CD4-positive, alpha-beta T cell treated with Interleukin-15 for 4 hours (primary cell): ENCODE measurements at places on chromosomes 11 and 22.

GRCh38 chr11:74015919-74016684 lies 7.2 kb upstream of the UCP3 start:
- DNase-seq = no peak

GRCh38 chr11:69084371-69084770 lies 35.6 kb downstream of the TPCN2 start:
- no peak for DNase-seq

DNA sequence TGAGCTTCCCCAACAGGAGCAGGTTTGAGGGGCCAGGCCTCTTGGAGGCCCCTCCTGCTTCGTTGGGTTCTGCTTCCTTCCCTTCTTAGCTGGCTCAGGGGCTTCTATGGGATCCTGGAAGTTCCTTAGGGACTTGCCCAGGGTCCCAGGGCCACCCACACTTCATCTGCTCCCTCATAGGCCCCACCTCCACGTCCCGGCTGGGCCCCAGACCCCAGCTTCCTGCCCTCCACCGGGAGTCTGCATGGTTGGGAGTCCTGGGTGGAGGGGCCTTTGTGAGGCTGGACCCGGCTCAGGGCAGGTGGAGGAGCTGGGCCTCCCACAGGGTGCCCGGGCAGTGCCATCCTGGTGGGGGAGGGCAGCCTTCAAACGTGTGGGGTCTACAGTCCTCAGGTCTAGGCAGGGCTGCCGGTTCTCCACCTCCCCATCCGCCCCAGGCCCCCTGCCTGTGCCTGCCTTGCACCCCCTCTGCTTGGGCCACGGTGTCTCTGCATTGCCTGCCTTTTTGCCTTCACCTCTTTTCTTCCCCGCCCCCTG lies 11.6 kb downstream of the OTUB1 start:
- DNase-seq = no peak

DNA sequence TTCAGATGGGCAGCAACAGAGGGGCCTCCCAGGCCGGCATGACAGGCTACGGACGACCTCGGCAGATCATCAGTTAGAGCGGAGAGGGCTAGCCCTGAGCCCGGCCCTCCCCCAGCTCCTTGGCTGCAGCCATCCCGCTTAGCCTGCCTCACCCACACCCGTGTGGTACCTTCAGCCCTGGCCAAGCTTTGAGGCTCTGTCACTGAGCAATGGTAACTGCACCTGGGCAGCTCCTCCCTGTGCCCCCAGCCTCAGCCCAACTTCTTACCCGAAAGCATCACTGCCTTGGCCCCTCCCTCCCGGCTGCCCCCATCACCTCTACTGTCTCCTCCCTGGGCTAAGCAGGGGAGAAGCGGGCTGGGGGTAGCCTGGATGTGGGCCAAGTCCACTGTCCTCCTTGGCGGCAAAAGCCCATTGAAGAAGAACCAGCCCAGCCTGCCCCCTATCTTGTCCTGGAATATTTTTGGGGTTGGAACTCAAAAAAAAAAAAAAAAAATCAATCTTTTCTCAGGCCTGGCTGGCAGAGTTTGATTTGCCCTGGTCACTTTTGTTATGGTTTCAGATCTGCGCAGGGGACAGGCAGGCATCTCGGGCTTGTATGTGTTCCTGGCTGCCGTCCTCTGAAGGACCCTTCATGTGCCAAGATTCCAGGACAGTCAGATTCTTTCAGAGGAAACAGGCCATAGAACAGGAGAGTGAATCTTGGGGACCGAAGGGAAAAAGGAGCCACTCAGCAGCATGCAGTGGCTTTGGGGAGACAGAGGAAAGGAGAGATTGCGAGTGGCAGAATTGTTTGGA lies 5.3 kb downstream of the TAGLN start:
- DNase-seq = no peak

DNA sequence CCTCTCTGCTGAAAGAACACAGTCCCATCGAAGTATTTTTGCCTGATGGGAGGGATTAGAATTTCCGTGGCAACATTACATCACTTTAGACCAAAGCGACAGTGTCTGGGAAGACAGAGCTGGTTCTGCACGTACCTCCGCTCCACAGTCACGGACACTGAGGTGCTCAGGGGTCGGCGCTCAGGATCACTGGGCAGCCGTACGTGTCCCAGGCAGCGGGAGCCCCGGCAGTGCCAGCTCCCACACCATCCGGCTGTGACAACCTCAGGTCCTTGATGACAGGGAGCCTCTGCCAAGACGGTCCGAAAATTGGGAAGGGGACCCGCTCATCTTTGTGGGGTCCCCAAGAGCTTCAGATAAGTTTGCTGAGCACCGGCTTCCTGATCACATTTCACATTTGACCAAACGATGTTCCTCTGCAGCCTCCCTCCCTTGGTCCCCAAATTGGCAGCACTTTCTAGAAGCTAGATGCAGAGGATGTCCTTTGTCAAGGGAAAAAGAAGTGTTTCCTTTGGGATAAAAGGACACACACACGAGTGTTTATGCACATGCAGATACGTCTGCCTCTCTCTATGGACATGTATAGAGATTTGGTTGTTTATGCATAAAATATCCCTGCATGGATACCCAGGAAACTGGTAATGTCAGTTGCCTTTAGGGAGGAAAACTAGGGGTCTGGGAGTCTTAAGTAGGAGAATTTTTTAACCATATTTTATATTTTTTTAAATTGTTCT lies 61.6 kb upstream of the LINC01488 start:
- no peak for DNase-seq

- DNase-seq = no peak
Observed at GRCh38 chr22:23500508-23501260, 79.4 kb downstream of the IGLL1 start.
